Lung (tissue), 17 donors: ENCODE measurements at places on chromosomes 13 and 19. TPM values are rescaled to one million over a fixed set of nuclear protein-coding genes. Genes with fewer than 3 reads are reported as not detected.
A peak's percentile ranks its signal among the peaks of the same experiment; 100 is the strongest.

DNA sequence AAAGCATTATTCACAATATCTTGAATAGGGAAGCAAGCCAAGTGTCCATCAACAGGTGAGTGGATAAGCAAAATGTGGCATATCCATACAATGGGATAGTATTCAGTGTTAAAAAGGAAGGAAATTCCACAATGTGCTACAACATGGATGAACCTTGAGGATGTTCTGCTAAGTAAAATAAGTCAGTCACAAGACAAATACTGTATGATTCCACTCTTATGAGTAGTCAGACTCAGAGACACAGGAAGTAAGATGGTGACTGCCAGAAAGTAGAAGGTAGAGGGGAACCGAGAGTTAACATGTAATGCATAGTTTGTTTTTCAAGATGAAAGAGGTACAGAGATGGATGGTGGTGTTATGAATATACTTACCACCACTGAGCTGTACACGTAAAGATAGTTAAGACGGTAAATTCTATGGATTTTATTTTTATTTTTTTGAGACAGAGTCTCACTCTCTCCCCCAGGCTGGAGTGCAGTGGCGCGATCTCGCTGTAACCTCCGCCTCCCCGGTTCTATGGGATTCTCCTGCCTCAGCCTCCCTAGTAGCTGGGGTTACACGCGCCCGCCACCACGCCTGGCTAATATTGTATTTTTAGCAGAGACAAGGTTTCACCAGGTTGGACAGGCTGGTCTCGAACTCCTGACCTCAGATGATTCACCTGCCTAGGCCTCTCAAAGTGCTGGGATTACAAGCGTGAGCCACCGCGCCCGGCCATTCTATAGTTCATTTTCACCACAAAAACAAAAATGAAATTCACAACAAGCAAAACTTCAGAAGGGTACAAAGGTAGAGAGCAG lies 1.0 kb upstream of the CHAMP1 start:
- H3K27me3 ChIP-seq: no peaks in the 10 kb centered on the region
- H3K4me1 ChIP-seq: peaks cover 5% of the 10 kb centered on the region
- peak overlapping the region; percentile 100 for H3K27ac ChIP-seq
- no peak overlapping the region for H3K4me3 ChIP-seq
- no peaks in the 10 kb centered on the region for H3K36me3 ChIP-seq

DNA sequence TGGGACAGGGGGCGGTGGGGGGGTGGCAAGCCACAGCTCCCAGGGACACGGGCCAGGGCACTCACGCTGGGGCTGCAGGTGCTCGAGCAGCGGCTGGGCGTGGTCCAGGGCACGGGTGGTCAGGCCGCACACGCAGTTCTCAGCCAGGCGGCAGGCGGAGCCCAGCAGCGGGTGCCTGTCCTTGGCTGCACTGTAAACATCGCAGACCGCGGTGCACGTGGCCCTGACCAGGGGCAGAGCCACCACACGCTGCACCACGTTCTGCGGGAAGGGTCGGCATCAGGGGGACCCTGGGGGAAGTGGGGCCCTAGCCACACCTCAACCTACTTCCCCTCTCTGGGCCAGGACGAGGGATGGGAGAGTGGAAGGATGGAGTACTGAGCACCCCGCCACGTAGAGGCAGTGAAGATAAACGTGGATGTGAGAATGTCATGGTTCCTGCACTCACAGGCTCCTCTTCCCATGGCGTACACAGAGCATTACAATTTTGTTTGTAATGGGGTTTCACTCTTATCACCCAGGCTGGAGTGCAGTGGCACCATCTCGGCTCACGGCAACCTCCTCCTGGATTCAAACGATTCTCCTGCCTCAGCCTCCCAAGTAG lies 3.4 kb downstream of the PLIN5 start:
- H3K36me3 ChIP-seq: no peaks in the 10 kb centered on the region
- no peaks in the 10 kb centered on the region for H3K27me3 ChIP-seq
- no peak overlapping the region for H3K27ac ChIP-seq
- H3K4me3 ChIP-seq: no peak overlapping the region
- DNase-seq: no peak

- H3K36me3 ChIP-seq: no peaks in the 10 kb centered on the region
- no peak for DNase-seq
- H3K4me1 ChIP-seq: no peaks in the 10 kb centered on the region
- no peak overlapping the region for H3K27ac ChIP-seq
These were observed 114.9 kb upstream of the WASF3 start for GRCh38 chr13:26442541-26442940.

DNA sequence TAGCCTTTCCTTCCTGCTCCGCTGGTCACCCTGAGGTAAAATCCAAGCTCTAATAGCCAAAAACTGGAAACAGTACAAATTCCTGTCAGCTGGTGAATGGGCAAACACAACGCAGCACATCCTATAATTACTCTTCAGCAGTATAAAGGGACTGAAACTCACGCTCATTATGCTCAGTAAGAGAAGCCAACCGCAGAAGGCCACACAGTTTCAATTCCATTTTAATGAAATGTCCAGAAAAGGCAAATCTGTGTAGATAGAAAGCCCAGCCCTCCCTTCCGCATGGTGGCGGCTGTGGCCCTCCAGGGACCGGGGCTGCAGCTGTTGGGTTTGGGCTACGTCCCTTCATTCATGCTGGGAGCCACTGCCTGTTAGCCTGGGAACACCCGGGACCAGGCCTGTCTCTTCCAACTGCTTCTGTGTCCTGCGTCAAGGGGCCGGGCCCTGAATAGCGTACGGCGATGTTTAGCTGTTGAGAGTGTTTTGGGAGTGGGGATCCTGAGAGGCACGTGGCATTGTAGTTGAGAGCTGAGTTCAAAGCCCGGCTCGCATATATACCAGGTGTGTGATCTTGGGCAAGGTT lies 23.5 kb downstream of the NKPD1 start:
- no peak overlapping the region for H3K27ac ChIP-seq
- no peaks in the 10 kb centered on the region for H3K36me3 ChIP-seq
- no peak overlapping the region for H3K4me3 ChIP-seq
- no peak for DNase-seq
- peaks cover 4% of the 10 kb centered on the region for H3K4me1 ChIP-seq
- H3K27me3 ChIP-seq: no peaks in the 10 kb centered on the region

DNA sequence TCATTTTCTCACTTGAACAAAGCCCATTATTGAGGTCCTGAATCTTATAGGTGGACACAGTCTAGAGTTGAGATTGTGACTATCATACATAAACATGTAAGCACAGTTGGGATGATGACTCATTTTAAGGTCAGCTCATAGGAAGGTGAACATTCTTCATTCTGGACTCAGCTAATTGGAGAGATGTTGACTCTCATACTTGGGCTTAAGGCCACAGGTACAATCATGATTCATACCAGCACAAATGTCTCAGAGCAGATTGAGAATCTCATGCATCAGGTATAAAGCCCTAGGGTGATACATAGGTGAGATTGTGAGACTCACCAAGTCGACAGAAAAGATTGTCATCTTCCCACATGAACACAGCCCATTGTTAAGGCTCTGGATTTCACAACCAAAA lies 62.3 kb upstream of the ZNF724 start:
- no peak overlapping the region for H3K4me3 ChIP-seq
- no peak overlapping the region for H3K27ac ChIP-seq
- no peaks in the 10 kb centered on the region for H3K27me3 ChIP-seq
- no peaks in the 10 kb centered on the region for H3K4me1 ChIP-seq
- DNase-seq: no peak

DNA sequence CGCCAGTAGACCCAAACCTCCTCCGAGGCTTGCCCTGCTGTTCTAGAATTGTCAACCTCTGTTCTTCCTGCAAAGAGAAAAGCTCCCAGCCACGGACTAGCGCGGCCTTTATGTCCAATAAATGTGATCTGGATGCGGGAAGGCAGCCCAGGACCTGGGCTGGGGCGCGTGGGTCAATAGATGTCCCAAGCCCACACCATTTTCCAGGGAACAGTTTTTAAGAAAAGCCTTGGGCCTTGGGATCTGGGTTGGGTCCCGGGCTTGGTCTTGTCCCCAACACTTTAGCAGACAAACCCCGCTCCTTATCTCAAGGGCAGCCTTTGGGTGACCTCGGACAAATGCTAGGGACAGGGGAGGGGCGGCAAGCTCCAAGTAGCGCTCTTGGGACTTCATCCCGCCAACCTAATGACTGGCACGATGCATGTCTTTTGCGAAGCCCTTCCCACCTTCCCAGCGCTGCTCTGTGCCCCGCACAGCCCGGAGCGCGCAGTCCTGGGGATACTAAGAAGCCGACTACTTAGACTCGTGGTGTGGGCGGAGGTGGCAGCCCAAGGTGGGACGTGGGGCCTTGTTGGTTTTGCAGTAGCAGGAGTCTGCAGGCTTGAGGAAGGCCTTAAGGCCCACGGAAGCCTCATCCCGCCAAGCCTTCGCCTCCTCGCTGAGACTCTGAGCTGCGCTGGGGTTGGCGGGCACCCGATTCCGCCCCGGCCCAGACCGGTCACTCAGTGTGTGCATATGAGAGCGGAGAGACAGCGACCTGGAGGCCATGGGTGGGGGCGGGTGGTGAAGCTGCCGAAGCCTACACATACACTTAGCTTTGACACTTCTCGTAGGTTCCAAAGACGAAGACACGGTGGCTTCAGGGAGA lies 10.8 kb downstream of the SOX21 start:
- DNase-seq: no peak
- no peaks in the 10 kb centered on the region for H3K36me3 ChIP-seq

GRCh38 chr19:10694706-10695307 lies 6.4 kb upstream of the QTRT1 start:
- peaks cover 29% of the 10 kb centered on the region for H3K36me3 ChIP-seq
- no peaks in the 10 kb centered on the region for H3K4me1 ChIP-seq
- H3K4me3 ChIP-seq: no peak overlapping the region

DNA sequence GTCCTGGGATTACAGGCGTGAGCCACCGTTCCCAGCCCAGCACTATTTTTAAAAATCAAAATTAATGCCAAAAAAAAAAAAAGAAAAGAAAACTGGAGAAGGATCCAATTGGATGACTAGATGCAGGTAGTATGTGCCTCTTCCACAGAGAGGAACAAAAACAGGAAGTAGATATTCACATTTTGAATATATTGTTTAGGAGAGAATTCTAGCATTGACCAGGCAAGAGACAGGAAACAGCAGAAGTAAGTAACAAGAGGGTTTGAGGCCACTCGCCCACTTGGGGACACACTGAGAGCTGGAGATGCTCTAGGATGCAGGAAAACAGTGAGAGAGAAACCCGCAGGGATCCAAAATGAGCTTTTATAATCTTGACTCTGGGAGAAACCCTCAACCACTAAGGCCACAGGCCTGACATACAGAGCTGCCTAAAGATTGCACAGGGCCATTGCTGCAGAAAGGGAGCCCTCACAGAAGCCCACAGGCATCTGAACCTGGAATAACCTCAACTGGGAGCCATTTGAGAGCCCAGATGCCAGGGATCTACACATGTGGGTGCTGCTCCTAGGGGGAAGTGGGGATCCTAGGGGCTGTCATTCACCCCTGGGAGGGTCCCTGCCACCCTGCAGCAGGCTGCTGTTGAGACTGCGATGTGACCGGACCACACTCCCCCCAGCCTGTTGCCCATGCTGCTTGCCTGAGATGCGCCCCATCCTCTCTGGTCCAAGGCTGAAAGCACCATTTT lies 28.2 kb downstream of the IGFL2 start:
- no peaks in the 10 kb centered on the region for H3K36me3 ChIP-seq
- no peaks in the 10 kb centered on the region for H3K4me1 ChIP-seq
- H3K27ac ChIP-seq: no peak overlapping the region
- no peak for DNase-seq
- H3K4me3 ChIP-seq: no peak overlapping the region
- no peaks in the 10 kb centered on the region for H3K27me3 ChIP-seq

- no peaks in the 10 kb centered on the region for H3K4me1 ChIP-seq
- H3K27ac ChIP-seq: no peak overlapping the region
- no peaks in the 10 kb centered on the region for H3K36me3 ChIP-seq
- no peak overlapping the region for H3K4me3 ChIP-seq
These were observed 49.4 kb upstream of the INTS6 start for GRCh38 chr13:51502153-51502651.

DNA sequence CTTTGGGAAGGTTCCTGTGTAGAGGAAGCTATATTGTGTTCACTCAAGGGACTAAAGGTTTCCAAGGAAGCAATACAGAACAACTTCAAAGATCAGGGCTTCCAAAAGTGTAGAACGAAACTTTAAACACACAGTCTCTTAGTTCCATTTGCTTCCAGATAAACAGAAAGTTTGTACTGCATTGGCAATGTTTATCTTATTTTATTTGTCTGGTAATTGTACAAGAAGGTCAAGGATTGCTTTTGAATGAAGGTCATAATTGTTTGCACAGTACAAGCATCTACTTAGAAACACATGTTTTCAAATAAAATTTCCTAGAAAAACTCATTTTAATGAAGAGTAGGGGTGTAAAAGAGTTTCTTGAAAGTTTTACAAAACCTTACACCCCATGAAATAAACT lies 712.7 kb upstream of the SGCG start:
- peak; percentile 68 for DNase-seq
- no peak overlapping the region for H3K27ac ChIP-seq
- no peaks in the 10 kb centered on the region for H3K36me3 ChIP-seq
- H3K4me3 ChIP-seq: no peak overlapping the region

- H3K36me3 ChIP-seq: no peaks in the 10 kb centered on the region
- no peak for DNase-seq
- H3K27me3 ChIP-seq: no peaks in the 10 kb centered on the region
- H3K4me3 ChIP-seq: no peak overlapping the region
These were observed 997 bp upstream of the KCNN4 start for GRCh38 chr19:43781630-43782310.

DNA sequence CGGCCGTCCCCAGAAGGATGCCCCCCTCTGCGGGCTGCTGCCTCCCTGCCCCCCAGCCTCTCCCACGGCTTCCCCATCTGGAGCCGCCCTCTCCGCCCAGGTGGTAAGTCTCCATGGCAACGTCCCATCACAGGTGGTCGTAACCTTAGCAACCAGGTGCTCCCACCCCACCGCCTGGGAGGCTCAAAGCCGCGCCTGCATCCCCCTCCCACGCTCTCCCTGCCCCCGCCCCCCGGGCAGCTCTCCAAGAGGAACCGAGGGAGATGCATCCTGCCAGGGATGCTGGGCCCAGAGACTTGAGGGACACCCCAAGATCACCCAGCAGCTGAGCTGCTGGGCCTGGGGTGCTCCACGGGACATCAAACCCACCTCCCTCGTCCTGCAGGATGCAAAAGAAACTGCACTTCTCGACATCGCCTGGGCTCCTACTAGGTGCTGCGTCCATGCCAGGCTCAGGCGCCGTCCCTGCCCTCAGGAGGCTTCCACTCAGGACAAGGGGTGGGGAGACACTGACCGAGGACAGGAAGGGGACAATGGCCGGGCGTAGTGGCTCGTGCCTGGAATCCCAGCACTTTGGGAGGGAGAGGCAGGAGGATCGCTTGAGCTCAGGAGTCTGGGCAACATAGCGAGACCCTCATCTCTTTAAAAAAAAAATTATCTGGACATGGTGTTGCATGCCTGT lies 5.0 kb upstream of the LINGO3 start:
- H3K36me3 ChIP-seq: no peaks in the 10 kb centered on the region
- DNase-seq: no peak
- no peaks in the 10 kb centered on the region for H3K4me1 ChIP-seq

- no peak overlapping the region for H3K4me3 ChIP-seq
- no peak for DNase-seq
- H3K27me3 ChIP-seq: no peaks in the 10 kb centered on the region
- no peak overlapping the region for H3K27ac ChIP-seq
- peaks cover 7% of the 10 kb centered on the region for H3K36me3 ChIP-seq
These were observed 22.7 kb downstream of the MPND start for GRCh38 chr19:4365791-4366665.

- peaks cover 13% of the 10 kb centered on the region for H3K4me1 ChIP-seq
- H3K4me3 ChIP-seq: peak overlapping the region; percentile 52
- peak overlapping the region; percentile 35 for H3K27ac ChIP-seq
- peak; percentile 78 for DNase-seq
These were observed 911 bp downstream of the ENOX1 start for GRCh38 chr13:43785650-43786471.

FGF9 gene
- 0.05 TPM for polyA plus RNA-seq

FPR3 gene
- 15.8 TPM for polyA plus RNA-seq

CEACAM5 gene
- 5.6 TPM for polyA plus RNA-seq

ITGBL1 gene
- 6.0 TPM for polyA plus RNA-seq

NAPSA gene
- 2,584 TPM for polyA plus RNA-seq

TMPRSS9 gene
- 0.05 TPM for polyA plus RNA-seq
